ENCODE measurements at places on chromosomes 2 and 18.

DNA sequence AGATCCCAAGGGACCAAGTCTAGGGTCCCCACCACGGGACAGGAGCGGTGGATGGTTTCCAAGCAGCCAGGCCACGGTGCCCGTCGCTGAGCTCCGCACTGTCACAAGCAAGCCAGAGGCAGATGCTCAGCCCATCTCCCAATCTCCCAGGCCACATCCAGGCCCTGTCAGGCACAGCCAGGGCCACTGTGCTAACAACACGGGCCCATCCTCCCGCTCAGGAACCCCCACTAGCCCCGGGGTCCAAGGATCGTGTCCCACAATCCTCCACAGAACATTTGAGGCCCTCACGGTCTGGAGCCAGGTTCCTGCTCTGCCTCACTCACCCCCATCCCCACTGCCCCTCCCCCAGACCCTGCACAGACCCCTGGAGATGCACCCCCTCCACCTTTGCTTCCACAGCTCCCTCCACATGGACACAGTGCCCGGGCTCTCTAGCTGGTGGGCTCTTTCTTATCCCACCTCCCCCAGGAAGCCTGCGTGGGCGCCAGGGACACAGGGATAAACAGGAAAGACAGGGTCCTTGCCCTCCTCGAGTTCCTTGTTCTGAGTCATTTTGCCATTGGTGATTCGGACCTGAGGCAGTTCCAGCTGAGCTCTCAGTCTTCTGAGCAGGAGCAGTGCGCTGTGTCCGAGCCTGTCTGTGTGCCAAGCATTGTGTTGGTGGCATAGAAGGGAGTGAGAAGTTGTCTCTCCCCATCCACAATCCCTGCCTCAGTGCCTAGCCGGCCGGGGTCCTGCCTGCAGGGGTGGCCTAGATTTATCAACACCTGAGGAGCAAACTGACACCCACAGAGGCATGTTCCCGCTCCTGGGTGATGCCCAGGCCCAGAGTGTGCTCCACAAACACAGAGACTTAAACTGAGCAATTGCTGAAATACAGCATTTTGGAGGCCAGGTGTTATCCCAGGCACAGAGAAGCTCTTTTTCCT, 7.0 kb downstream of the CROCC2 start:
- peak; percentile 27 for DNase-seq

DNA sequence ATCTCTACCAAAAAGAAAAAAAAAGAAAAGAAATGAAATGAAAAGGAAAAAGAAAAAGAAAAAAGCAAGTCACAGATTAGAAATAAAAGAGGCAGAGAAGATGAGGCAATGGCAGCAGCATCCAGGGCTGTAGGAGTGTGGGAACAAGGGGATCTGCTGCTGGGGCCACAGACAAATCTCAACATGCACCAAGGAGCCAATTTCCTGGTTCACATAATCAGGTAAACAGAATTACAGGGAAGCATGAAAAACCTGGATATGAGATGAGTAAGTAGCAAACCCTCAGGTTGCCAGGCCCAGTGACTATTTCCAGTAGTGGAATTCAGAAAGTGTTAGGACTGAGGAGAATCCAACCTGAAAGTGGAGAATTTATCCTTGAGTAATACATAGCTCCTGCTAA, 77.4 kb upstream of the ARHGAP28 start:
- no peak for DNase-seq

GRCh38 chr2:118800736-118801135, 46.7 kb downstream of the EN1 start:
- DNase-seq = peak; percentile 14

GRCh38 chr2:23489471-23490322, 104.7 kb downstream of the KLHL29 start:
- peak; percentile 34 for DNase-seq

DNA sequence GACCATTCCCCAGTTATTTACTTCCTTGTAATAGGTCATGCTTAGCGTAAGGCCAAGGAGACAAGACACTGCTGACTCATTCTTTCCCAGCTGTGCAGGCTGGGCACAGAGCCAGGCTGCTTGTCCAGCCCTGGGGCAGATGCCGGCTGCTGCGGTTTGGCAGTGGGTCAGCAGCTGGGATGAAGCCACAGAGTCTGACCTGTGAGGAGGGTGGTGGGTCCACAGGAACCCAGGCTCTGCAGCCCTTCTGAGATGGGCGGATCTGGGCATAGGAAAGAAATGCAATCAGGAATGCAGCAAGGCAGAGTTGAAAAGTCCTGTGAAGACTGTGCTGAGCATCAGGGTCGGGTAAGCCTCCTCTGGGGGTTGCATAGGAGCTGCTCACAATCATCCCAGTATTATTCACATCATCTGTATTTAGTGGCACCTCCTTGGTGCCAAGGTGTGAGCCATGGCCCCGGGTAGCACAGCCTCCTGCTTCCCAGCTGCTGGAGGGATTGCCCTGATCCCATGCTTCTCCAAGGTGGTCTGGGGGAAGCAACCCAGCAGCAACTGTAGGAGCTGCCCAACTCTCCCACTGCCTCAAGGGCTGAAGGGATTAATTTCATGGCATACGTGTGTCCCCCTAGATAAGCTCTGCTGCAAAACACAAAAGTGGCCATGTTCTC, 139.0 kb downstream of the DDX1 start:
- peak; percentile 97 for DNase-seq

- no peak for DNase-seq
Observed at GRCh38 chr2:84515788-84516187, 510 bp upstream of the DNAH6 start.

DNA sequence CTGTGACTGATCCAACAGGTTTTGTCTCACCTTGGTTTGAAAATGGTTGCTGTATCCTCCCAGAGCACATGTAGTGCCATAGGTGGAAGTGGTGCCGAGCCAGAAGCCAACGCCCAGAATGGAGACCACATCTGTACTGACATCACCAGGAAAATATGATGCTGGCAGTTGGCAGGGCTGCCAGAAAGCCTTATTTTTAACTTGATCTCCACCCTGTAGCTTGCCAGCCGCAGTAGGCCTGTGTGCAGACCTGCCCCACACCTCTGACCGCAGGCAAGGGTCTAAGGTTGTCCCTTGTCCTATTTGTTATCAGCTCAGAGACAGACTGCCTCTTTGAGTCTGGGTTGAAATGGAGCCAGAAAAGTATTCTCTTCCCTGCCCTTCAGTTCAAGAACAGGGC, 123.5 kb upstream of the EML6 start:
- no peak for DNase-seq

DNA sequence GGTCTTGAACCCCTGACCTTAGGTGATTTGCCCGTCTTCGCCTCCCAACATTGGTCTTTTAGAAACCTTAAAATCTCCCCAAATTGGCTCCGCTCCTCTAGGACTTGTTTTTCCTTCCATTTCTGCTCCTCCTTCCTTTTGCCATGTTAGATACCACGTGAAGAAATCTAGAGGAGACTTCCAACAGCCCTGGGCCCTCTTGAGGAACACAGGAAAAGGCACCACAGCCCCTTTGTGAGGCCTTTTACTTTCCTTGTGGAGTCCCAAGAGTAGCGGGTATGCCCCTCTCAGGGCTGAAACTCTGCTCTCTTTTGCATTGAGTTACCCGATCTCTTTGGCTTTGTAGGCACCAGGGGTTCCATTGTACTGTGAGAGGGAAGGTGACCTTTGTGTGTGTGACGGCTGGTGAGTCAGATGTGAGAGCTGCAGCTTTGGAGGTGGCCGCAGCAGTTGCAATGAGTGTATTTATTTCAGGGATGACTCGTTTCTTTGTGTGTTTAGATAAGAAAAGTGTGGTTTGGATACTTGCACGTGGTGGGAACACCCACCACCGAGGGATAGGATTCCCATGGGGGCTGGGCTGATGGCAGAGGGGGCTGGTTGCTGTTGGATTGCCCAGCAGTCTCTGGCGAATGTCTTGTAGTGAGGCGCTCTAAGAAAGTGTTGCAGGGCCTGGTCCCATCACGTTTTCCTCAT, 218.4 kb upstream of the HS6ST1 start:
- peak; percentile 96 for DNase-seq

DNA sequence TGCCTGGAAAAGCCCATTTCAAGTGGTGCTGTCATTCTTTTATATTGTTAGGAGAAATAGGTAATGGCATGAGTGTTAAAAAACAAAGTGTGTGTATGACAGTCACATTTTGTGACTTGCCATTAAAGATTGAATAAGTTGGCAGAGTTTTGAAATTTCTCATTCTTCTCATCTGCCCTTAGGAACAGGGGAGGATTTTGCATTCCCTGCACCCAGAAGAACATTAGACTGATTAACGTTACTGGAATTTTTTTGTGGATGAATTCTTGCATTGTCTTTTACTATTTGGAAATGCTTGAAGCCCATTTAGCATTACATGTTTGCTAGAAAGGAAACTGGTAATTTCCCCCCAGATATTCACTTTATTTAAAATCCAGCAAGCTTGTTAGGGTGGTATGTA, 162.2 kb downstream of the BABAM2 start:
- peak; percentile 27 for DNase-seq

- DNase-seq = no peak
Observed at GRCh38 chr2:54840559-54841468, 117.4 kb downstream of the EML6 start.

- DNase-seq = no peak
Observed at GRCh38 chr2:97714084-97714949, 941 bp downstream of the ZAP70 start.

GRCh38 chr2:216402751-216403150, 9.5 kb upstream of the SMARCAL1 start:
- no peak for DNase-seq

DNA sequence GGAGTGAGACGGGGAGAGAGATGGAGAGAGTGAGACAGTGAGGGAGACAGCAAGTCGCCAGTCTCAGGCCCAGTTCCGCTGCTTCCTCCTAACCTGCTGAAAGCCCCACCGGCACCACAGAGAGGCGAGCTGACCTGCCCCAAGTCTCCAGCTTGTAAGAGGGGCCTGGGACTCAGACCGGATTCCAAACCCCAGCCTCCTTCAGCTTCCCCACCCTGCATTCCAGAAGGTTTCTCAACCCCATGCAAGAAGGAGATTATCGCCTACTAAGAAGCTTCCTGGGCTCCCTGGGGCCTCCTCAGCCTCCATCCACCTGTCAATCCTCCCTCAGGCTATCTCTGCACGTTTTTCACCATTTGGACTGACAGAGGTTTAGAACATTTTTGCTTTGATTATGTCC, 173.1 kb upstream of the RAB6C start:
- no peak for DNase-seq

DNA sequence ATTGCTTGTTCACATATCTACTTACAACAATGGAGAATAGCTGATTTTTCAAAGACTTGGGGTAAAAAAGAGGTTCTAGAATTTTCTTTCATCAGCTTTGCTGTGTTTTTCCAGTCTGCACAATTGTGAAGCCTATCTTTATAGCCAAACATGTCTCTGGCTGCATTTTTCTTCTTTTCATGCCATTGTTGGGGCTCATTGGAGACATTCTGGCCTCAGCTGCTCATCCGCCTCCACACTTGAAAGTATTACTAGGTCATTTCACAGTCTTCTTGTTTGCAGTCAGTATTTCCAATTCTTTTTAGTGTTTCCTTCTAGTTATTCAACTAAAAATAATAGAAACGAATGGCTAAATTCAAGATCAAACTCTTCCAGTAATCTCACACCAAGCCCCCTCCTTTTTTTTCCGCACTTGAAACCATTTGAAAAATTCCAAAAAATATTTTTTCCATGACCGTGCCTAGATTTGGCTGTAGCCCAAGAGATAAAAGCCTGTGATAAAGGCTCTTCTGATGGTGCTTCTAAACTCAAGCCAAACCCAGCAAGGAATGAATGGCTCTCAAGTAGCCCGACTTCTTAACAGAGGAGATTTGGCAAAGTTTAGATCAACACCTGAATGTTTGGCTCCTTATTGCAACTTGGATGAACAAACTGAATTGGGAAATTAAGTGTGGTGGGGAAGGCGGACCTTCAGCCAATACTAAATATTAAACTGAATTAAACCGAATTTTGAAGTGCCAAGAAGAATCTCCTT, 103.4 kb downstream of the NRP2 start:
- peak; percentile 41 for DNase-seq

DNA sequence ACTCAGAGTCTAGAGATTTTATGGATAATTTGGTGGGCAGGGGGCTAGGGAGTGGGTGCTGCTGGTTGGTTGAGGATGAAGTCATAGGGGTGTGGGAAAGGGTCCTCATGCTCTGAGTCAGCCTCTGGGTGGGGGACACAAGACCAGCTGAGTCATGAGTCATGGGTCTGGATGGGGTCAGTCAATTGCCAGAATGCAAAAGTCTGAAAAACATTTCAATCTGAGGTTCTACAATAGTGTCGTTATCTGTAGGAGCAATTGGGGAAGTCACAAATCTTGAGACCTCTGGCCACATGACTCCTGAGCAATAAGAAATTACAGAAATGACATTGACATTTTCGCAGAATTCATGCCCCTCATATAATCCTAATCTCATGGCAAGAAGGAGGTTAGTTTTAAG, 15.1 kb downstream of the NMS start:
- DNase-seq = no peak

- peak; percentile 10 for DNase-seq
Observed at GRCh38 chr2:212392043-212392442, 146.6 kb downstream of the ERBB4 start.

- DNase-seq = no peak
Observed at GRCh38 chr2:230419181-230419580, 3.2 kb downstream of the SP100 start.

GRCh38 chr2:116141891-116142474, 1672.5 kb upstream of the DDX18 start:
- DNase-seq = no peak

DNA sequence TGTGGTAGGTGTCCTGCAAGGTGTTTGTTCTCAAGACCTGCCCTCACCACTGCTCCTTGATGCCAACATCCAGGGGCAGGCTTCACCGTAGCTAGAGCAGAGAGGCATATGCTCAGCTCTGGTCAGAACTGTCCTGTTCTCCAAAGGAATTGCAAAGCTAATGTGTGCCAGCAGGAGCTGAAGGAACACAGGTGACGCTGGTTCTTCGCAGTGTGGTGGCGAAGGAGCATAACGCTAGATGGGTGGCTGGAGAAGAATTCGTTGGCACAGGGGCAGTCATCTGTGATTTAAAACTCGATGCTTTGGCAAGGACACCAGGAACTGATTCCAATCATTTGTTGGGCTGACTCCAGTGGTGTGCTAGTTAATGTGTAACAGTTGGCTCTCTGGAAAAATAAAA, 11.4 kb upstream of the PER2 start:
- no peak for DNase-seq

DNA sequence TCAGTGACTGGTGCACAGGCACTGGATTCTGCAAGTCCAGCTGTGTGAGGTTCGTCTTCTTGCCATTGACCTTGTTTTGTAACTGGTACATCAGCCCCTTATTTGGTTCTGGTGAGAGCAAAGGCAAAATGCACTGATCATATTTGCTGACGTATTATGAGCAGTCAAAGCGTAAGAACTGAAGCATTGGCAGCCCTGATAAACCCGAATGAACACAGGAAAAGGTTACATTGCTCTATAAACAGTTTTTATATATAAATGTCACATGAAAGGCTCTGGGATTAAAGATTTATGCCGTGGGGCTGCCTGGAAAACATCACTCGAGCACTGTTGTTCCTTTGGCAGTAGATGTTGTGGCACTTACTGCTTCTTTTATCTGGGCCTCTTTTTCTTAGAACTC, 167.9 kb downstream of the IRS1 start:
- peak; percentile 26 for DNase-seq

- no peak for DNase-seq
Observed at GRCh38 chr2:144529841-144530240, 9.9 kb upstream of the ZEB2 start.

All from iris pigment epithelial cell (primary cell).